Peyer's patch (tissue), 4 donors: ENCODE measurements at places on chromosomes 4 and X.

GRCh38 chr4:4350909-4351308, 36.0 kb upstream of the NSG1 start:
- no peak for DNase-seq

- DNase-seq: no peak
These were observed 74.0 kb downstream of the ATG4A start for GRCh38 chrX:108165383-108166111.

GRCh38 chr4:8724436-8725070, 132.0 kb downstream of the CPZ start:
- DNase-seq: no peak

DNA sequence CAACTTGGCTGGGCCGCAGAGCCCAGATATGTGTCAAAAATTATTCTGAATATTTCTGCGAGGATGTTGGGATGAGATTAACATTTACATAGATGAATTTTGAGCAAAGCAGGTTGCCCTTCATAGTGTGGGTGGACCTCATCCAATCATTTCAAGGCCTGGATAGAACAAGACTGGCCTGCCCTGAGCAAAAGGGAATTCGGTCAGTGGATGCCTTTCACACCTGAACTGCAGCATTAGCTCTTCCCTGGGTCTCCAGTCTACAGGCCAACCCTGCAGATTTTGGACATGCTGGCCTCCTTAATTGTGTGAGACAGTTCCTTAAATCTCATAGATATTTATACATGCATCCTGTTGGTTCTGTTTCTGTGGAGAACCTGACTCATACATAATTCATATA, 32.4 kb upstream of the SLC10A4 start:
- DNase-seq: no peak

- DNase-seq: no peak
These were observed 47.3 kb upstream of the KCNE5 start for GRCh38 chrX:109672239-109672638.

DNA sequence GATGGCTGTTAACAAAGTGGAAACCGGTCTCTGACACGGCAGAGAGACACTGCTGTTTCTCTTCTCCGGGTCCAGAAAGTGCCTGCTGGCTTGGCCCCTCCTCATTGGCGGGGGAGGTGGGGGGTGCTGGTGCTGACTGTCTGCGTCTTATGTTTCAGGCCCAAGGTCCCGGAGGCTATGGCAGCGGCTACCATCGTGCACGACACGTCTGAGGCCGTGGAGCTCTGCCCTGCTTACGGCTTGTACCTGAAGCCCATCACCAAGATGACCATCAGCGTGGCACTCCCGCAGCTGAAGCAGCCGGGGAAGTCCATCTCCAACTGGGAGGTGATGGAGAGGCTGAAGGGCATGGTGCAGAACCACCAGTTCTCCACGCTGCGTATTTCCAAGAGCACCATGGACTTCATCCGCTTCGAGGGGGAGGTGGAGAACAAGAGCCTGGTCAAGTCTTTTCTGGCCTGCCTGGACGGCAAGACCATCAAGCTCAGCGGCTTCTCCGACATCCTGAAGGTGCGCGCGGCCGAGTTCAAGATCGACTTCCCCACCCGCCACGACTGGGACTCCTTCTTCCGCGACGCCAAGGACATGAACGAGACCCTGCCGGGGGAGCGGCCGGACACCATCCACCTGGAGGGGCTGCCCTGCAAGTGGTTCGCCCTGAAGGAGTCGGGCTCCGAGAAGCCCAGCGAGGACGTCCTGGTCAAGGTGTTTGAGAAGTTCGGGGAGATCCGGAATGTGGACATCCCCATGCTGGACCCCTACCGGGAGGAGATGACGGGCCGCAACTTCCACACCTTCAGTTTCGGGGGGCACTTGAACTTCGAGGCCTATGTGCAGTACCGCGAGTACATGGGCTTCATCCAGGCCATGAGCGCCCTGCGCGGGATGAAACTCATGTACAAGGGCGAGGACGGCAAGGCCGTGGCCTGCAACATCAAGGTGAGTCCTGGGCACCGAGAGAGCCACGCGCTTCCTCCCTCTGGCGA, 2.2 kb downstream of the AKAP17A start:
- DNase-seq: no peak

- DNase-seq: no peak
These were observed 1447.0 kb downstream of the C4orf33 start for GRCh38 chr4:130542953-130543352.

GRCh38 chr4:163681208-163681821, 186.8 kb downstream of the TMA16 start:
- DNase-seq: no peak
